ENCODE measurements at places on chromosomes 6 and 20.

DNA sequence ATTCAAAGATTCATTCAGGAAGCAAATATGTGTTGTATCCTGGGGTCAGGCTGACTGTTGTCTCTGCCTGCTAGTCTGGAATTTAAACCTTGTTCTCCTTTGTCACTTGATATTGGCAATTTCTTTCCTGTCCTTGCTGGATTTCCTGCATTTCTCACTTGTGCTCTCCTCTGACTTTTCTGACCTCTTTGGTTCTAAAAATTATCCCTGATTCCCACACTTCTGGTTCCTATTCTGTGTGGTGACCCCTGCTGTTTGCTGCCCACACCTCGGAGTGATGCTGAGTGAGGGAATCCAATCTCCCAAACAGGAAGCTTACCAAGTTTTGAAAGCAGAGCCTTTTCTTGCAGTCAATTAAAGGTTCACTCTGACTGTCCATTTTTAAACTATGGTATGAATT, 345.3 kb downstream of the CDKAL1 start:
- no peak for DNase-seq

DNA sequence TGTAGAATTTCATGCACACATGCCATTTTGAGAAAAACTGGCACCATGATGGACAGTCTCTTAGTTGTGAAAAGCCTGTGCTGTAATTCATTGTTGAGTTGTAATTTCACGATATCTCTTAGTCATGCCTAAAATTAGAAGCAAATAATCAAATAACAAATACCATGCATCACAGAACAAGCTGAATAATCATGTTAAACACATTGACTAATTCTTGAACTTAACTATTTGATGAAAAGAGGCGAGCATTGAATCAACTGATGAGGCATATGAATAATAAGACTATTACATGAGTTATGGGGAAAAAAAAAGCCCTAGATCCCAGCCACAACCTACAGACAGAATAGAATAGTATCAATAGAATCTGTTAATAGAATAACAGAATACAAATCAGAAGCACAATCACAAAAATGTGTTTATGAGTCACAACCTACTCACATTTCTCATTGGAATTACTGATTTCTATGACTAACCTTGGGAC, 14.2 kb upstream of the RNF217 start:
- no peak for DNase-seq

GRCh38 chr6:88376768-88377387, 210.7 kb upstream of the CNR1 start:
- peak; percentile 31 for DNase-seq

DNA sequence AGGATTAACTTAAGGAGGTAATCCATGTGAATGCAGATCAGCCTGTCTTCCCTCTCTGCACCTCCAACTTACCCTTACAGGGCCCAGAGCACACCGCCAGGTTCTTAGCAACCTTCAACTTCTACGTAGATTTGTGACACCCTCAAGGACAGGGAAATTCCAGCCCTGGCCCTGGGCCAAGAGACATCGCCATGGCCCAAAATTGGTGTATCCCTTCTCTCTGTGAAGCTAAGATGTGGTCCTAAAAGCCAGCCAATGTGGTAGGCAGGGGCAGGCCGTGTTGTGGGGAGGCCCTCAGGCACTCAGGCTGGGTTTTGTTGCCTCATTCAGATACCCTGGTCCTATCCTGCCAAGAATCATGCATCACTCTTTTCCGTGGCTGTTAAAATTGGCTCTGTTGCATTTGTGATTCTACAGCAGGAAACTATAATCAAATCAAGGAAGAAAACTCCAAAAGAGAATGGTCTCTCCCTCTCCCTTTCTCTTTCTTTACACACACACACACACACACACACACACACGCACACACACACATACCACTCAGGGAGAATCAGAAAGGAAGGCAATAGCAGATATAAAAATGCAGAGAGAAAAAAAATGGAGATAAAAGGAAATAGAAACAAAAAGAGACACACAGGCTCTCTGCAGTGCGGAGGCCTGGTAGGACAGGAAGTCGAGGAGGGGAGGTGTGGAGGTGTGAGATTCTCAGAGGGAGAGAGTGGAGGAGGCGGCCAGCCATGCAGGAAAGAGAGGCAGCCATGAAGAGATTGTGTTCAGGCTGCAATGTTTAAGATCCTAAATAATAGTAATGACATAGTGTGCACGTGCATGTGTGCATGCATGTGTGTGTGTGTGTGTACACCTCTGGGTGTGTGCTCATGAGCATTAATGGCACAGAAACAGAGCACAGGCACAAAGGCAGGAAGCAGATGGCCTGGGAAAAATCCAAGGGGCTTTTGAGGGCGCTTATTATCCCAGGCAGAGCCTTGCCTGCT, 201.8 kb upstream of the LRFN2 start:
- no peak for DNase-seq

- DNase-seq = no peak
Measured at GRCh38 chr6:85472744-85473143, 22.9 kb downstream of the NT5E start.

- DNase-seq = no peak
Measured at GRCh38 chr6:166999884-167000253, 672 bp downstream of the CEP43 start.
